ENCODE measurements at places on chromosomes 13 and 19.

DNA sequence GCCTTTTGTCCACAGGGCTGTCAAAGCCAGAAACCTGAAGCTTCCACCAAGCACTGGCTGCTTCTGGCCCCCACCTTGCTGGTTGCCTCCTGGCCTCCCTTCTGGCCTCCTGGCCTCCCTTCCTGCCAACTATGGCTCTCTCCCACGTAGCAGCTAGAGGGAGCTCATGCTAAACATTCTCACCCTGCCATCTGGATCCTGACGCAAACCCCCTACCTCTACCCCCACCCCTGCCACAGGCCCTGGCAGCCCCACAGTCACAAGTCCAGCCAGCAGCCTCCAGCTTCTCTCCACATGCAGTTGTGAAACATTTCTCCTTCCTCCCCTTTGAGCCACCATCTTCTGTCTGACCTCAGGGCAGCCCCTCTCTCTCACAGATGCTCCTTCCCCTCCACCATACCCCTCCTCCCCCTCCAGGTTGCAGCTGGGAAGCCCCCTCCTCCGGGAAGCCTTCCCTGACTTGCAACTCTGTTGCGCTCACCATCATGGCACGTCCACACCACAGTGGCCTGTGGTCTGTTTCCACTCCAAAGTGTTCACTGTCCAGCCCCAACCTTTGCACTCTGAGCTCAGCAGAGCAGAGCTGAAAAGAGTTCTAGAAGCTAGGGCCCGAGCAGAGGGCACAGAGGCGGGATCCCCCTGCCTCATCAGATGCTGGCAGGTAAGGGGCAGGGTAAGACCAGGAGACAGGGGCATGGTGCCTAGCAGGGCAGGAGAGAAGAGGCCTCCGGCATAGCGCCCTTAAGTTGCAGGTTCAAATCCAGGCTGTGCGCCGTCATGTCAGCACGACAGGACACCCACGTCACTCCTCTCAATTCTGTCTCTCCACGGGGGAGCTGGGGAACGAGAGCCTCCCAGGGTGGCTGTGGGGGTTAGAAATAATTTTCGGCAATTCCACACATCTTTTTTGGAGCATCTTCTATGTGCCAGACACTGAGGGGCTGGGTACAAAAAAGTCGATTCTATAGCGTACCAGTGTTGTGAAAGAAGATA, 7.3 kb downstream of the ADGRL1 start:
- peak; percentile 33 for DNase-seq

DNA sequence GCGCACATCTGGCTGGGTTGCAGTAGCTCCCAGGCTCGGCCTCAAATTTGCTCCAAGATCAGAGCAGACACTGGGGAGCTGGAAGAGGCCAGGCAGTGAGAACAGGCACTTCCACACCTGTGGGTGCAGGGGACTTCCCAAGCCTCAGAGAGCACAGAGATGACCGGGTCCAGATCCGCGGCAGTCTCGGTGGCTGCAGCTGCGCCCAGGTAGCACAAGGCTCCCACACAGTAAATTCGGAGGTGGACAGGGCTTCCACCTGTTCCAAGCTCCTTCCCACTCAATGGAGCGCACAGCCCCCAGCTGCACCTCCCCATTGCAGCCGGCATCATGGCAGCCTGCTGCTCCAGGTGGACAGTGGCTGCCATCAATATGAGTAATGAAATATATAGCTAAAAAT, 1417.4 kb upstream of the SLC10A2 start:
- no peak for DNase-seq

DNA sequence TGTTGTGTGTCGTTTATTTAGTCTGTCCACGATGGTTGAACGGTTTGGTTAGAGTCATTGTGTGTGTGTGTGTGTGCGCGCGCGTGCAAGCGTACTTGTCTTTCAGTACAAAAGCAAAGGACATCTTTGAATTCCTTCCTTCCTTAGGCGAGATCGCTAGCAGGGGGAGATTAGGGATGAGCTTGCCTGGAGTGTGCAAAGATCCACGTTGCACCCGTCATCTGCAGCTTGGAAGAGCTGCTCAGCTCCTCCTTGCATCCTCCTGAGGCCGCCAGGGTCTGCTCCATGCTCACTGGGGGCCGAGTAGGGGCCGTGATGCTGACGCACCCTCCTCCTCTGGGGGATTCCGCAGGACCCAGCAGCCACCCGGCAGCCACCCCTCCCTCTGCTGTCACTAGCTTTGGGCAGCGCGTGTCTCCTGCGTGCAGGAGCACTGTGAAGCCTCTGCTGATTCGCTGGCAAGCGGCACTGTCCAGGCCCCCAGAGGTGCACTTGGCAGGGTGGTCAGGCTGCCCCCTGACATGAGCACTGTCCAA, 137.3 kb downstream of the KDM4B start:
- DNase-seq: no peak

DNA sequence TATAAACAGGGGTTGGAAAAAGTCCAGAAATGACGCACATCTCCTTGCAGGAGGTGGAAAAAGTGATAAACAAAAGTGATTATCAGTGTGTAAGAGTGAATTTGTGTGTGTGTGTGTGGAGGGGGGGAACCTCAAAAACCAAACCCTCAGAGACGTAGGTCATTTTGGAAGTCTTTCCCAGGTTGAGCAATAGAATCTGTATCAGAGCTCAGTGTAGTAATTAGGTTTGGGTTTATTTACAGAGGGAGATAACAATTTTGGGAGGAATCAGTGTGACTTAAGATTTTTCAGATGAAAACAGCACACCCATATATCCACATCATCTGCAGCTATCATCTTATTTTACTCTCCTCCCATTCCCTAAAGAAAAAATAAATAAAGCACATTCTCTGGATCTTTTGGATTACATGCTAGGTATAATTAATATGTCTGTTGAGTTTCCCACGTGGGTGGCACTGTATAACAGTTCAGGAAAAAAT, 406.4 kb downstream of the FGF9 start:
- no peak for DNase-seq

- DNase-seq: no peak
These were observed 17.4 kb upstream of the SIGLEC6 start for GRCh38 chr19:51548891-51549305.

DNA sequence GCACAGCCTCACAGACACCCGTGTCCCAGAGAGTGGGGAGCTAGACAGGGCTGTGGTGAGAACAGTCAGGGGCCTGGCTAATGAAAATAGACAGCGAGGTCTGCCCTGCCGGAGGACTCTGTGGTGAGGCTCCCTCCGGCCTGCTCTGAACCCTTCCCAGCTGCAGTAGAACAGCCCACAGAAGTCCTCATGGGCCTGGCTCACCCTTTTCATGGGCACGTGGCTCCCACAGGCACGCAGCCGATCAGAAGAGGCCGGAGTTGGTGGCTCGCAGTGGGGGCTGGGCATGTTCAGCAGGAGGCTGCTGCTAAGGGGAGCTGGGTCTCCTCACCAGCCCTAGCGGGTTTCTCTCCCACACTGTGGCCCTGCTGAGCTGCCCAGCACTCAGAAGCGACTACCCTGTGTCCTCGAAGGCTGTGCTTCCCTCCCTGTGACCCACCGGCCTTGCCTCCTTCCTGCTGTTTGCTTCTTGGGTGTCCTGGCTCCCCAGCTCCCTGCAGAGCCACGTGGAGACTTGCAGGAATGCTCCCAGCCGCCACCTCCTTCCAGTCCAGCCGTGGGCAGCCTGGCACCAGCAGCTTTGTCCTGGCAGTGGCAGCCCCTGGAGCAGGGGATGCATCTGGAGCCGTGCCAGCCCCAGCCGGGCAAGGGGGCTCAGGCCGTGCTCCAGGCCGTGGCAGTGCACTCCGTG, 138.7 kb downstream of the KDM4B start:
- no peak for DNase-seq

- DNase-seq: no peak
These were observed 17.4 kb downstream of the UFM1 start for GRCh38 chr13:38366954-38367645.

DNA sequence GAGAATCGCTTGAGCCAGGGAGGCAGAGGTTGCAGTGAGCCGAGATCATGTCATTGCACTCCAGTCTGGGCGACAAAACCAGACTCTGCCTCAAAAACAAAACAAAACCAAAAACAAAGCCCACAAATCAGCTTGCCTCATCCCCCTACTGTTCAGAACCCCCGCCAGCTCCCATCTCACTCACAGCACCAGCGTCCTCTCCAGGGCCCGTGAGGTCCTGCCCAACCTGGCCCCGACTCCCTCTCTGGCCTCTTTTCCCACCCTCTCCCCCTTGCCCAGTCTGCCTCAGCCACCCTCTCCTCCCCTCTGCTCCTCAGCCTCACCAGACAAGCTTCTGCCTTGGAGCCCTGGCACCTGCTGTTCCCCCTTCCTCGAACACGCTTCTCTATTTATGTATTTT, 3.8 kb downstream of the SLC8A2 start:
- no peak for DNase-seq

GRCh38 chr13:69292789-69293425, 814.7 kb upstream of the ATXN8OS start:
- no peak for DNase-seq

DNA sequence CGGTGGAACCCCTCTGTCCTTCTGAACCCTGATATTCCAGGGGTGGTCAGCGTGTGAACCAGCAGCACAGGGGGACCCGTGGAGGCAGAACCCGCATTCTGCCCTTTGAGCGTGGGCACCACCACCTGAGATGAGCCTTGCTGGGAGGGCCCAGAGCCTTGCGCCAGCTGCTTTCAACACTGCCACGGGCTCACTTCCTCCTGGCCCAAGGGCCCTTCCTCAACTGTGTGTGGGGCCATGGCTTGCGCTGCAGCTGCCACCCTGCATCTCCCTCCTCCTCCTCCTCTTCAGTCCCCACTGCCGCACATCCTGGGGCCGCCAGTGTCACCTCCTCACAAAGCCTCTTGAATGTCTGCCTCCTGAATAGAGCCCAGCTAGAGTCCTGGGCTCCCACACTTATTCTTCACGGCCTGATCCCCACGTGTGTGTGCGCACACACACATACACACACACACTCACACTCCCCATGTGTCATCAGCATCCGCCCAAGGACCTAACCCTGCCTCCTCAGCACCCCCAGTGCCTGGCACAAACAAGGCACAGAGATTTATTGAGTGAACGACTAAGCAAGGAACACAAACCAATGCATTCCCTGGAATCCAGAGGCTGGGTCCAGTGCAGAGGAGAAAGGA, 26.9 kb upstream of the TMEM160 start:
- DNase-seq: no peak

- DNase-seq: no peak
These were observed 24.4 kb upstream of the RPL21 start for GRCh38 chr13:27226991-27227390.

DNA sequence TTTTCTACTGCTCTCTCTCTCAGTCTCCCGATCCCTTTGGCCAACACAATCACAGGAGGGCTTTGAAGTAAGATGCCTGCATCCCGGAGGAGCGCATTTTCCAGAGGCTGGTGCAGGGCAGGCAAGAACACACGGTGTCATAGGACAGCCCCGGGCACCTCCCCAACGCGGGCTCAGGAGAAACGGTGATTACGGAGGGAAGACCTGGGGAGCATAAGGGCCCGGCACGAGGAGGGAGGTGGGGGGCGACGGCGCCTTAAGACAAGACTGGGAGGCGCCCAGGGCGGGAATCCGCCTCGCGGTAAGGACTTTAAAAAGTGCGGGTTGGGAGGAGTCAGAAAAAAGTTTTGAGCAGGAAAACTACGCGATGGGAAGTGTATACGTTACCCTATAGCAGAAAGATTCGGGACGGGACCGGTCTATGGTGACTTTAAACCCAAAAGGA, 18.7 kb upstream of the ZNF888 start:
- peak; percentile 45 for DNase-seq

DNA sequence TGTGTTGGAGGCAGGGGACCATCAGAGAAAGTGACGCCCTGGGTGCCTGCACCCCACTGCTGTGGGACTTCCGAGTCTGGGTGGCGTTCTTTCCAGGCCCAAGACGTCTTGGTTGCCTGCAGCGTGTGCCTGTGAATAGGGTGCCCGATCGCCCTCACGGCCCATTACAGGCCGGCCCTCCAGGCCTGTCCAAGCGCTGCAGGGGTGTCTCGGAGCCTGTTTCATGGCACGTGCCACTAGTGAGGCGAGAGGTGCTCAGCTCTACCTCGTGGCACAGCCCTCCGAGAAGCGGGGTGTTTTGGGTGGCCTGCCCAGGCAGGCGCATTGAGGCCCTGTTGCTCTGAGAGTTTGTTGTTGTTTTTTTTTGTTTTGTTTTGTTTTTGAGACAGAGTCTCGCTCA, 30.1 kb downstream of the DOT1L start:
- DNase-seq: no peak

DNA sequence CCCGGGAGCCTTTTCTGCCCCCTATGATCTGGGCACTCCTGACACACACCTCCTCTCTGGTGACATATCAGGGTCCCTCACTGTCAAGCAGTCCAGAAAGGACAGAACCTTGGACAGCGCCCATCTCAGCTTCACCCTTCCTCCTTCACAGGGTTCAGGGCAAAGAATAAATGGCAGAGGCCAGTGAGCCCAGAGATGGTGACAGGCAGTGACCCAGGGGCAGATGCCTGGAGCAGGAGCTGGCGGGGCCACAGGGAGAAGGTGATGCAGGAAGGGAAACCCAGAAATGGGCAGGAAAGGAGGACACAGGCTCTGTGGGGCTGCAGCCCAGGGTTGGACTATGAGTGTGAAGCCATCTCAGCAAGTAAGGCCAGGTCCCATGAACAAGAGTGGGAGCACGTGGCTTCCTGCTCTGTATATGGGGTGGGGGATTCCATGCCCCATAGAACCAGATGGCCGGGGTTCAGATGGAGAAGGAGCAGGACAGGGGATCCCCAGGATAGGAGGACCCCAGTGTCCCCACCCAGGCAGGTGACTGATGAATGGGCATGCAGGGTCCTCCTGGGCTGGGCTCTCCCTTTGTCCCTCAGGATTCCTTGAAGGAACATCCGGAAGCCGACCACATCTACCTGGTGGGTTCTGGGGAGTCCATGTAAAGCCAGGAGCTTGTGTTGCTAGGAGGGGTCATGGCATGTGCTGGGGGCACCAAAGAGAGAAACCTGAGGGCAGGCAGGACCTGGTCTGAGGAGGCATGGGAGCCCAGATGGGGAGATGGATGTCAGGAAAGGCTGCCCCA, 8.5 kb upstream of the CEACAM7 start:
- peak; percentile 36 for DNase-seq

DNA sequence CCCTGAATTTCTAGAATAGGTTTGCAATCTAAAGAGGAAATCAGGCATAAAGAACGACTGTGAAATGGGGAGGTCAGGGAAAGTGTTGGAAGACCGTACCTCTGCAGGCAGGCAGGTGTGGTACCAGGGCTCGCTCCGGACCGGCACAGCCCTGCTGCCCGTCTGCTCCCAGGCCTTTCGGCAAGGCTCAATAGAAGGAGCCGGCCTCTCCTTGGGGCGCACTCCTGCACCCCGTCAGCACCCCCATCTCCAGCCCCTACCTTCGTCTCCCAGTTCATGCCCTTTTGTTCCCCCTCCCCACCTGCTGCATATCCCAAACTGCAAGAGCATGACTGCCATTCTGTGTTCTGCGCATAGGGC, 139.8 kb upstream of the SOX1 start:
- no peak for DNase-seq

DNA sequence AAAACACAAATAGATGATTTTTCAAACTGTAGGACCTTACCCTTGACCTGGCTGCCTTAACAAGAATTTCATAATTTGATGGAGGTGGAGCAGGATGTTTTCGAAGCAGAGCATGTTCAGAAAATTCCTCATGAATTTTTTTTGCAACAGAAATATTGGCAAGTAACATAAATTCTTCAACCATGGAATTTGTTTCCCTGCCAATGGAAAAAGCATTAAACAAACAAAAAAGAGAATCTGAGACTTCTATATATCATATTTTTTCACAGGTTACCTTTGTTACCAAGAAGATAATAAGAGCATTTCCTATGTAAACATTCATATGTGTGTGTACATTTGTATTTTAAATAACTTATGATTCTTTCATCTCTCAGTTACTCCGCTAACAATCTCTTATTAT, 18.3 kb downstream of the DIS3 start:
- no peak for DNase-seq

- no peak for DNase-seq
These were observed 242.2 kb upstream of the EDNRB start for GRCh38 chr13:78160793-78161192.

GRCh38 chr13:20847296-20847695, 55.2 kb downstream of the XPO4 start:
- no peak for DNase-seq
